Lung microvascular endothelial cell (primary cell): ENCODE measurements at places on chromosomes 12 and 14.

- DNase-seq: no peak
Observed at GRCh38 chr14:57560681-57561080, 67.0 kb upstream of the CCDC198 start.

DNA sequence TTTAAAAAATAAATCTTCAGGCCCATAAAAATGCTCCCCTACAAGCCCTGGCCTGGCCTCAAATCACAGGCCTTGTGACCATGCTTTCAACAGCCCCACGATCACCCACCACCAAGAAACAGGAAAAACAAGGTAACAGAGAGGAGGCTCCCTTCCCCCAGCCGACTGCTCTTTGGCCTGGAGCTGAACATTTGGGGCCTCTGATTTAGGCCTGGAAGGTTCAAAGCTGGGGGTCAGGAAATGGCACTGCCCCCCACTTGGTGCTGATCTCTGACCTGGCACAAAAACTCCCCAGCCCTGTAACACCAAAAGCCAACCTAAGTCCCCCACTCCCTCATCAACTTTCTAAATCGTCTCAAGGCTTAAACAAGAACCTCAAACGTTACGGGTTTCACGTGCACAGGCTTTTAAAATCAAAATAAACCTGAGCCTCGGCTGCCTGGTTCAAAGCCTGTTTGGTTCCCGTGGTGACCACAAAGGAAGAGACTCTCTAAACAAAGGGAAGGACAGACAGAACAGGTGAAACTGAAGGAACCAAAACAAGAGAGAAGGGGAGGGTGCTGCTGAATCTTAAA, 9.0 kb downstream of the ACTN1 start:
- no peak for DNase-seq

DNA sequence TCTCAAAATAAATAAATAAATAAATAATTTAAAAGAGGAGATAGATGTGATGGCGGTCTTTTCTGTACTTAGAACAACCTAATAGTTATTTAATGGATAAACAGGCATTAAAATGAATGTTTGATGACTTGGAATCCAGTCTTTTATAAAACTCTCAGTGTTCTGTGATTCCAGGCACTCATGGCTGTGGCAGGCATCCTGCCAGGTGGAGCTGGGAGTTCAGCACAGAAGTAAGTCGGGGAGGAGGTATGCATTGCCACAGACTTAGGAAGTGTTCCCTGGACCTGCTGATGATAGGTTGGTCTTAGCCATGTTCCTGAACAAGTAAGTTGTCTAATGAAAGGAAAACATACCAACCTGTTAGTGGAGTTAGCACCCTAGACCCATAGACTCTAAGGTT, 126.3 kb downstream of the CACNA1C start:
- DNase-seq: no peak

- DNase-seq: peak; percentile 92
Observed at GRCh38 chr14:50335989-50336824, 24.1 kb downstream of the DMAC2L start.

DNA sequence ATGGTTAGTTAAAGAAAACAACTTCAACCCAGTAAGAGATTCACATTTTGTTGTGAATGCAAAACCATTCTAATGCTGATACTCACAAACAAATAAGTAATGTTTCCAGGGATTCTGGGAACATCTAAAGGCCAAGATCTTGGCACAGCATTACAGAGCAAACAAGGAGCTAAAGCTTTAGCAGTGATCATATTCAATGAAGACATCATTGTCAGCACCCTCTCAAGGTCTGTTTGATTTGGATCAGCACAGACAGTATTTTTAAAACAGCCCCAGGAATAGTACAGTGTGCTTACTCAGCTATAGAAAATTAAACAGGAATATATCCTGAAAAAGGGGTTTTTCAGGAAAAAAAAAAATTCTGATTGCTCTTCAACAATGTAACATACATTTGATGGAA, 71.4 kb downstream of the TMEM260 start:
- no peak for DNase-seq

DNA sequence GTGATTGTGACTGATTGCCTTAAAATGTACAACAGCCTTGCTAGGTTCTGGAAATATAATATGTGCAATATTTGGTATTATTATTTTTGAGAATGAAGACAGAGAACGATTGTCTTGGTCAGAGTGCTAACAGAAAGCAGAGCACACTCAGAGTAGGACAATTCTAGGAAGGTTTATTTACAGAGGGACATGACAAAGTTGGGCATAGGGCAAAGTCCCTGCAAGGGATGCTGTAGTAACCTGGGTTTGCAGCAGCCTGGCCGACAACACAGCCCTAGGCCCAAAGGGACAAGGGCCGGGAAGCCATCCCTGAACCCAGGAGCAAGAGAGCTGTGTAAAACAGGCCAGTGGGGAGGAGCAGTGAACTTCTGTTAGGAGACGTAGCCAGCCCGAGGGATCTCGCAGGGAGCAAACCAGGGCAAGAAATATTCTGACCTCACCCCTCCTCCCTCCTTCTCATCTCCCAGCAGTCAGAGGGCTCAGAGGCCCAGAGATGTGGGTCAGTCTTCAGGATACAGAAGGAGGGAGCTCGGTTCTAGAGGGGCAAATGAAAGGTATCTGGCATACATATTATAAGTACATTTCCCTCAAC, 51.0 kb upstream of the FERMT2 start:
- DNase-seq: no peak

DNA sequence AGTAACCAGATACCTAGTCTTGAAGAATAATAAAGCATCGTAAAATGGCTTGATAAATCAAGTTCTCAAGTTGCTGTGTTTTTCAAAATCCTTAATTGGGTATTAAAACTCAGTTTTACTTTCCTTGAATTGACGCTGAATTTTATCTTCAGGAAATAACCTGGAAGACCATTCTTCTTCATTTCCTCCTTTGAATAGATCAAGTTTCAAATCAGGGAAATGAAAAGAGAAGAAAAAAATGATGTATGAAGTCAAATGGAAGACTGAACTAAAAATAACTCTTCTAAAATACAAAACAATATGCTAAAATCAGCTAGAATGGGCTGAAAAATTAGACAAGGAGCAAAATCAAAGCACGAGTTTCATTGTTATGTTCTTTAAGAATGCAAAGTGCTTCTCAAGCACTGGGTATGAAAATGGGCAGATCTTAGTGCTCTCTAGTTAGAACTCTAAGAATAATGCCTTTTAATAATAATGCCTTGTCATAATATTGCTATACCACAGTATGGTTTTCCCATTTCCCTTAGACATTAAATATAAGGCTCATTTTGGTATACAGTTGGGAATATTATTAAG, 54.6 kb upstream of the CLEC14A start:
- no peak for DNase-seq

GRCh38 chr14:56133547-56133946, 15.3 kb downstream of the PELI2 start:
- no peak for DNase-seq
